ENCODE measurements at places on chromosomes 4 and X.

DNA sequence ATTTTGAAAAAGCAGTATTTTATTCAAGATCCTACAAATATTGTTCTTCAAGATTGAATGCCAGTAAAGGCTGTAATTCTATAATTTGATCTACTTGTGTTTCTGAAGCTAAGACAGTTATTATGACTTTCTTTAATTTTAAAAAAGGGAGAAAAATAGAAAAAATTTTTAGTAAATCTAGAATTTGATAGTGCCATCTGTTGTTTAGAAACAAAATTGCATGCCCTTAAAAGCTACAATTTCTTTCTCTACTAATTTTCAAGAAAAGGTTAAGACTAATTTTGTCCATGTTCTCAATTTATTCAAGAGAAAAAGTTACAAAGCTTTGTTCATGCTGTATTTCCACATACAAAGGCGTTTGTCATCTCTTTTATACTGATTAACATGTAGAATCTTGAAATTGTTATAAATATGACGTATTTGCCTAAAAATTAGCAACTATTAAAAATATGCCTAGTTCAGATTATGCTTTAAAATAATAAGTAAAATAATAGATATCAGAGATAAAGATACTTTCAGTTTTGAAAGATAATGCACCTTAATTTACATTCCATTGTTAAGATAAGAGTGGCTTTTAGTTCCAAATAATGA is 25.6 kb upstream of the MMRN1 start:
- DNase-seq, result no peak

DNA sequence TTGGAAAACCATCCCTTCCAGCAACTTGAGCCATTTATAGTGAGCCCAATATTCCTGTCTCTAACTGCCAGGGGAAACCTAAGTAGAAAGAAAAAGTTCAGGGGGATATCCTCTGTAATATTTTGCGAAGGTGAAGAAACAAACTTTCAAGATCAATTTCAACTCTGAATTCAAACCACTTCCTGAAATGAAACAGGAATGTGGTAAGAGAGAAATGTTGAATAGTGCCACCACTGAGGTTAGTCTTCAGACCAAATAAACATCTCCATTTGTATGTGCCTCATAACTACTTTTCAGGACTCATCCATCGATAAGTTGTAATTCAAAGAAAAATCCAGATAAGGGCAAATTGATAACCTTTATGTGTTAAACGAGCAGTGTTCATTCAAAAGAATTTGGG is 128.7 kb downstream of the GABRB1 start:
- no peak for DNase-seq

DNA sequence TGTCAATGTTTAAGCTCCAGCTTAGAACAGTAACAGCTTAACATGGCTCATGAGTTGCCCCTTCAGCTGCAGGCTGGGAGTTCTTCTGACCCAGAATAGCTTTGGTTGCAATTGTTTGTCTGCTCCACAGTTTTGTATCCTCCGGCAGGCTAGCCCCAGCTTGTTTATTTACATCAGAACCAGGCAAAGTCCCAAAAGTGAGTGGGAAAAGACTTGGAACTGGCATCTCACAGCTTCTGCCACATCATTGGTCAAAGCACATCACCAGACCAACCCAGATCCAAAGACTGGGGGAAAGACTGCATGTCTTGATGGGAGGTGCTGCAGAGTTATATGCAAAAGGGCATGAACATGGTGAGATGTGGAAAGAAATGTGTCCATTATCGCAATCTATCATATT is 231.2 kb upstream of the CPEB2 start:
- no peak for DNase-seq

DNA sequence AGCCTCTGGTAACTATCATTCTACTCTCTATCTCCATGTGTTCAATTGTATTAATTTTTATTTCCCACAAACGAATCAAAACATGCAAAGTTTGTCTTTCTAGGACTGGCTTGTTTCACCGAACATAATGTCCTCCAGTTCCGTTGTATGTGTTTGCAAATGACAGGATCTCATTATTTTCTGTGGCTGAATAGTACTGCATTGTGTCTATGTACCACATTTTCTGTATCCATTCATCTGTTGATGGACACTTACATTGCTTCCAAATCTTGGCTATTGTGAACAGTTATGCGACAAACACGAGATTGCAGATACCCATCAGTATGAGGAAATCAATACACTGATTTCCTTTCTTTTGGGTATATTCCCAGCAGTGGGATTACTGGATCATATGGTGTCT is 8.4 kb upstream of the LDOC1 start:
- no peak for DNase-seq

- DNase-seq, result no peak
Measured at GRCh38 chr4:95549246-95550114, 707 bp upstream of the UNC5C start.

DNA sequence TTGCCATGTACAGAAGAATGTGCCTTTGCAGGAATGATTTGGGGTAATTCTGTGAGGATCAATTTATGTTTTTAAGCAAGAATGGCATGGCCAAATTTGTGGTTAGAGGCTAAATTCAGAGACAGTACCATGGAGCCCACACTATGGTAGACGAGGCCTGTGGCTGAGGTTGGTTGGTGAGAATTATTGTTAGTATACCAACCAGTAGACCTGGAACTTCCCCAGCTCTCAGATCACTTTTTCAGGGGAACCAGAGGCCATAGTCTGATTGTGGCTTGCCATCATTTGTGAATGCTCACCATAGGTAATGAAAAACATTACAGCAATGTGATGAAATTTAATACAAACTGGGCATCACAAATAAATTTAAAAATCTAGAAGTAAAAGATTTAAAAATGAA is 56.3 kb downstream of the SHISA3 start:
- no peak for DNase-seq

DNA sequence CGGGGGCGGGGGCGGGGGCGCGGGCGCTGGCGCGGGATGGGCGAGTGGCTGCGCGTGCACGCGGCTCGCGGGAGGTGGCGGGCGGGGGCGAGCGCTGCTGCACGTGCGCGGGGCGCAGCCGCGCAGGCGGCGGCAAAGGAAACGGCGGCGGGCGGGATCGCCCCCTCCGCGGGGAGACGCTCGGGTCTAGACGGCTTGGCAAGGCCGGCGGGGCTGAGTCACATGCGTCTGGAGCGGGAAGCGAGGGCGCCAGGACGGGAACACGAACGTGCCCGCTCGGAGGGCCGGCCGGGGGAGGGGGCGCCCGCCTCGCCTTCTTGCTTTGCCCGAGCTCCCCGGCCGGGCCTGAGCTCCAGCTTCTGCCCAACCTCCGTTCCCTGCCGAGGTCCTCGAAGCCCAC is 4.3 kb upstream of the HAUS7 start:
- no peak for DNase-seq

- no peak for DNase-seq
Measured at GRCh38 chr4:125780164-125780563, 465.4 kb downstream of the FAT4 start.

- DNase-seq, result no peak
Measured at GRCh38 chrX:105167233-105167632, 53.3 kb downstream of the TEX13A start.

DNA sequence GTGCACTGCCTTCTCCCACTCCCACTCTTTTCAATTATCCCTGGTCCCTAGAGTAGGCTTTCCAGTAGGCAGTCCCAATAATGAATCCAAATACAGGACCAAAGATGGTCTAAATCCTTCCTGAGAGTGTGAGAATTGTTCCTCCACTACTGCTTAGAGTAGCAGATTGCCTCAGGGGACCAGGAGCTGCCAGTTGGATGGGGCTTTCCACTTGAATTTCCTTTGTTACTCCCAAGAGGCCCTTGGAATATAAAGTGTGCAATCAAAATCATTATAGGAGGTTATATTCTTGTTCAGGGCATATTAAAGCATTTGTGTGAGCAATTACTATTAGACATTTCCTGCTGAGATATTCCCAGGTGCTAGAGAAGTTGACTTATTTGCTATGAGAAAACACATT is 156.6 kb upstream of the TLL1 start:
- no peak for DNase-seq
